ENCODE measurements at places on chromosomes 1 and 21.

DNA sequence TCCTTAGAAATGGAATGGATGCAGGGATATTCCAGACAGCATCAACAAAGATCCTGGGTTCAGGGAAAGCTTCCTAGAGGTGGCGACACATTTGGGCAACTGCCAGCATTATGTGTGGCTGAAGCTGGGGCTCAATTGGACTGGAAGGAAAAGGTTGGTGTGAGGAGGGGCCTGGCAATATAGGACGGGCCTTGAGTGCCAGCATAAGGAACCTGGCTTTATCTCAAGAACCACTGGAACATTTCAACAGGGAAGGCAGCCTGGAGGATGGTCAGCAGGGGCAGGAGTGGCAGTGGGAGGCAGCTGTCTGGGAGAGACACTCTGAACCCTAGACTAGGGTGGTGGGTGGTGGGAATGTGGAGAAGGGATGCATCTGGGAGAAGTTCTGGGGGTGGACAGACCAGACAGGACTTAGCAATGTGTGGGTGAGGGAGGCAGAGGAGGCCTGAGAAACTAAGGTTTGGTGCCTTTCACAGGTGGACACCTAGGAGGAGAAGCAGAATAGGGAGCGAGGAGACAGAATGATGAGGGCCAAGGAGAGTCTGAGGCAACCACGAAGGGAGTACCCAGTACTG is 3.5 kb downstream of the SH3BGRL3 start:
- DNase-seq, result no peak

- DNase-seq, result no peak
Observed at GRCh38 chr1:59514061-59514909, 217.4 kb downstream of the FGGY start.

- no peak for DNase-seq
Observed at GRCh38 chr1:150798525-150798924, 9.5 kb downstream of the CTSK start.

GRCh38 chr1:7994827-7995226 is 31.3 kb downstream of the ERRFI1 start:
- DNase-seq, result no peak

- DNase-seq, result no peak
Observed at GRCh38 chr1:116671912-116672311, 4.4 kb upstream of the IGSF3 start.

DNA sequence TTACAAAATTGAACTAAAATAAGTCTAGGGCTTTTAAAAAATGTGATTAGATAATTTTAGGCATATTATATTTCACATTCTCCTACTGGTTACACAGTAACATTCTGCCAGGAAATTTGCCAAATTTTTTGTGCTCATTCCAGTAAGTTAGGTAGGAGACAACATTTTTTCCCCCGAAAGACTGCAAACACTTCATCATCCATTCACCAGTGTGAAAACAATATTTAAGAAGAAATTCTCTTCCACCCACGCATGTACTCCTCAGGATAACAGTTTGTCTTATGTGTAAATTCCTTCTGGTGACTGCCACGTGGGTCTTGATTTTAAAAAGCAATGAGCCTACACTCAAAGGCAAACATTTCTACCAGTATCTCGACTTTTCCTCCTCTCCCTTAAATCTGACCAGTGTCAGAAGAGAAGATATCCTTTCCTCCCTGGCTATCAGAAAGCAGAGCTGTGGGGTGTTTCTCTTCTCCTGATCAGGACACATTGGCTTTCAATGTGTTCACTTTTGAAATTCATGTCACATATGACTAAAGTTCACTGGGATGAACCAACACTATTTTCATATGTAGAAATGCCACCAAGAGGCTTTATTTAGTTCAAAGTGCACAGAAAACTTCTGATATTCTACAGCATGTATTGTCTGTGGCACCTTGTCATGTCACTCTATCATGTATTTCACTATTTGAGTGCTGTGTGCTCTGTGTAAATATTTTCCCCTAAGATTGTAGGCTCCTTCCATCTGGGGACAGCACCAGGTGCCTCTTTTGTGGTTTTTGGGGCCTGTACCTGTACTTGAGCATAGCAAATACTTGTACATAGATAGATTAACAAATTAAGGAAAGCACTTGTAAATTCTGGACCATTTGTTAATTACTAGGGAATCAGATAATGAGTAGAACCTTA is 38.6 kb downstream of the LHX9 start:
- no peak for DNase-seq

DNA sequence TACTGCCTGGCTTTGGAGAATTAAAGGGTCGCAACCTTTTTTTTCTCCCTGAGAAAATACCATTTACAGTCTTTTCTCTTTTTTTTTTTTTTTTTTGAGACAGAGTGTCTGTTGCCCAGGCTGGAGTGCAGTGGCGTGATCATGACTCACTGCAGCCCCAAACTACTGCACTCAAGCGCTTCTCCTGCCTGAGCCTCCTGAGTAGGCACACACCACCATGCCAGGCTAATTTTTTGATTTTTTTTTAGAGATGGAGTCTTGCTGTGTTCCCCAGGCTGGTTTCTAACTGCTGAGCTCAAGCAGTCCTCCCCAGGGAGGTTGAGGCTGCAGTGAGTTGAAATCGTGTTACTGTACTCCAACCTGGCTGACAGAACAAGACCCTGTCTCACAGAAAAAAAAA is 24.6 kb downstream of the UBE4B start:
- DNase-seq, result no peak

GRCh38 chr1:117580882-117581281 is 25.0 kb upstream of the TENT5C start:
- DNase-seq, result no peak

GRCh38 chr1:151713874-151714273 is 2.7 kb downstream of the CELF3 start:
- DNase-seq, result no peak

GRCh38 chr21:28025111-28025510 is 967.6 kb downstream of the LTN1 start:
- no peak for DNase-seq
